Osteoblast (primary cell): ENCODE measurements at places on chromosomes 5 and 9. TPM values are rescaled to one million over a fixed set of nuclear protein-coding genes. Genes with fewer than 3 reads are reported as not detected.
A peak's percentile ranks its signal among the peaks of the same experiment; 100 is the strongest.

The APBB3 gene
- 19.7 and 24.2 TPM in 2 replicates for total RNA-seq

GRCh38 chr5:59174248-59174844 is 591.5 kb downstream of the RAB3C start:
- DNase-seq, result peak; percentile 60

GRCh38 chr9:137973829-137974416 is 96.3 kb downstream of the CACNA1B start:
- peak; percentile 13 for DNase-seq

- no peak for DNase-seq
Measured at GRCh38 chr5:123514615-123515355, 2.8 kb downstream of the CSNK1G3 start.

DNA sequence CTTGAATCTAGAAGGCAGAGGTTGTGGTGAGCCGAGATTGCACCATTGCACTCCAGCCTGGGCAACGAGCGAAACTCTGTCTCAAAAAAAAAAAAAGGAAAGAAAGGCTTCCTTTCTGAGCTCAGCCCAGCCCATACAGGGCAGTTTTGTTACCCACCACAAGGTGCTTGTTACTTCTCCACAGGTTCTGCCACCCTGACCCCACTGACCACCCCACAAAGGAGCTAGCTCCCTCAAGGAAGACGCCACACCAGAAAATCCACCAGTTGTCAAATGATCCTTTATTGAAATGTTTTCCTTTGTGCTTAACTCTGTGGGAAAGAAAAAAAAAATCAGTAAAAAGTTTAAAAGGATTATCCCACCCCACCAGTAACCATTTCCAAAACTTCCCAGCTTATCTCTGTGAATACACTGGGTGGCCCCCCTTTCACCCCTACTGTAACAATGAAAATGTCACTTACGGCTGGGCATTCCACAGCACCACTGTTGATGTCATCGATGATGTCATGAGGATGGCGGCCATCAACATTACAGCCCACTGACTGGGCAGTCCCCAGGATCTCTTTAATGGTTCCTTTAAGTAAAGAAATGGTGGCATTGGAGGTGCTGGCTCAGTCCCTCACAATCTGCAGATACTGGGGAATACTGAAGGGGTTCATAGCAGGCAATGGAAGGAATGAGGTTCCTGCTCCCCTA is 3.6 kb downstream of the RPL12 start:
- DNase-seq, result no peak

DNA sequence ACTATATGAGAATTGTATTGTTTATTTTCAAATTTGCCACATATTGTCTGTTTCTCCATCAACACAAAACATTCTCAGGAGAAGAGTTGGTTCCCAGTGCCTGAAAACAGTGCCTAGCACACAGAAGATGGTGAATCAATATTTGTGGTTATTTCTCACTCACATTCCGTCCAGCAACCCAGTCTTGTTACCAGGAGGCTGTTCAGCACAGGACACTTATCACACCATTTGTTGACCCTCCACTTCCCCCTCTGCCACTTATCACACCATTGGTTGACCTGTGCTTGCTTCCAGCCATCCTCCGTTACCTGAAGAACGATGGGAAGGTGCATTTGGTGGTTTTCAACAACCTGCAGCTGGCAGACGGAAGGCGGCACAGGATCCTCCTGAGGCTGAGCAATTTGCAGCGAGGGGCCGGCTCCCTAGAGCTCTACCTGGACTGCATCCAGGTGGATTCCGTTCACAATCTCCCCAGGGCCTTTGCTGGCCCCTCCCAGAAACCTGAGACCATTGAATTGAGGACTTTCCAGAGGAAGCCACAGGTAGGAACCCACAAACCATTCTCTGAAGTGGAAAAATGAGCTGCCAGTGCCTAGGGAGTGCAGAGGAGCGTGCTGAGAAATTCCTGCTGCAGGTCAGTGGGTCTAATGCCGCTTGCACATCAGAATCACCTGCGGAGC is 20.5 kb downstream of the THBS4 start:
- DNase-seq, result no peak

GRCh38 chr9:133855802-133856521 is 117.8 kb upstream of the SARDH start:
- DNase-seq, result no peak

The BRINP1 gene
- 17.0 and 23.3 TPM in 2 replicates for total RNA-seq

The SOHLH1 gene
- total RNA-seq, result not detected in 2 replicates

The CDH12 gene
- not detected in 2 replicates for total RNA-seq

The SHROOM1 gene
- 4.7 and 6.2 TPM in 2 replicates for total RNA-seq

The ACO1 gene
- total RNA-seq, result 104 and 105 TPM in 2 replicates

GRCh38 chr9:13862654-13863053 is 451.3 kb downstream of the NFIB start:
- no peak for DNase-seq

- no peak for DNase-seq
Measured at GRCh38 chr5:1490376-1490775, 33.4 kb downstream of the LPCAT1 start.

- DNase-seq, result no peak
Measured at GRCh38 chr5:101482931-101483330, 579.8 kb upstream of the ST8SIA4 start.

The CDC25C gene
- 1.8 TPM in 2 replicates for total RNA-seq

DNA sequence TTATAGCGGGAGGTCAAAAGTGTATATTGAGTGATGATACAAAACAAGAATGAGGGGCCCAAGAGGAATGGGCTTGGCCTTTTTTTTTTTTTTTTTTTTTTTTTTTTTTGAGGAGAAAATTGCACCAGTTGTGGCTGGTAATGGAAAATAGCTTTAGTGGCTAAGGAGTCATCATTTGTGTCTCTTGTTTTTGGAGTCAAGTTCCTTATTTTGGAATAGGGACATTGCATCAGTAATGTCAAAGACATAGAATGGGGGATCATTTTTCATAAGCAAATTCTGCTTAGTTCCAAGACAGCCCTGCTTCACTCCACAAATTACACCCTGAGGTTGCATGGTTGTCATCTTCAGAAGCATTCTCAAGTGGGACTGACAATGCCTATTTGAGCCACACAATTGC is 137.4 kb downstream of the STK32A start:
- no peak for DNase-seq

The KLF9 gene
- total RNA-seq, result 46.9 and 51.8 TPM in 2 replicates

DNA sequence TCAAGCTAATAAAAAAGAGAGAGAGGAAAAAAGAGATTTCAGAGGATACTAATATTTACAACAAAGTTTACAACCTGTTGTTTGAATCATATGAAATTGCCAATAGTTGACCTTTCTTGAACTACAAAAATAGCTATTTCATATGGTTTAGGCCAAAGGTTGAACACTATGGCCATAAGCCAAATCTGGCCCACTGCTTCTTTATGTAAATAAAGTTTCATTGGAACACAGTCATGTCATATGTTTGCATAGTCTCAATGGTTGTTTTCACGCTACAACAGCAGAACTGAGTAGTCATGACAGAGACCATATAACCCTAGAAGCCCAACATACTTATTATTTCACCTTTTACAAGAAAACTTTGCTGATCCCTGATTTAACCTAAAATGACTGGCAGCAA is 20.9 kb downstream of the SEMA5A start:
- DNase-seq, result no peak

DNA sequence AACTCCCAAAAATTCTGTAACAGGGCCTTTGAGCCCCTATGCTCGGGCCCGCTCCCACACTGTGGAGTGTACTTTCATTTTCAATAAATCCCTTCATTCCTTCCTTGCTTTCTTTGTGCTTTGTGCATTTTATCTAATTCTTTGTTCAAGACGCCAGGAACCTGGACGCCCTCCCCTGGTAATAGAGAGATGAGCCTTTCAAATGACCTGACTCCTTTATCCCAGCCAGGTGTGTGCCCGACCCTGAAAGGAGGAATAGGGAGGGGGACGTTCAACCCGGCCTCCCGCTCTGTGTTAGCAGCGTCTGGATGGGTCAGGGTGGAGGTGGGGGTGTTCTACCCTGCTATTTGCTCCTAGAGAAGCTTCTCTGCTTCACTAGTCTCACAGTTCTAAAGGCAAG is 53.9 kb downstream of the FXN start:
- no peak for DNase-seq

The INSL4 gene
- not detected in 2 replicates for total RNA-seq

DNA sequence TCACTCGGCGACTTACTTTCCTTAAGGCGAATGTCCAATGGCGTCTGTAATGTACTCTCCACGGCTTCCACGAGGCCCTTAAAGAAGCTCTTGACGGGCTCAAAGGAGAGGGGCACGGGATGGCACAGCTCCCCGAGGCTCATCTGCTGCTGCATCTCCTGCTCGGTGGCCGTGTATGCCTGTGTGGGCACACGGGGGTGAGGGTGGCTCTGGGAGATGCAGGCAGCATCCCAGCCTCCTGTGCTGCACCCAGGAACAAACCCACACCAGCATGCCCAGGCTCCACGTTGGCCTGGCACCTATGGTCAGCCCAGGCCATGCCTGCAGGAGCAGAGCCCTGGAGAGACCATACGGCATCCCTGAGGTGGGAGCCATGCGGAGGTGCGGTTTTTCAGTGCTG is 24.2 kb downstream of the TRIM14 start:
- DNase-seq, result no peak

The DMRT3 gene
- not detected in 2 replicates for total RNA-seq

DNA sequence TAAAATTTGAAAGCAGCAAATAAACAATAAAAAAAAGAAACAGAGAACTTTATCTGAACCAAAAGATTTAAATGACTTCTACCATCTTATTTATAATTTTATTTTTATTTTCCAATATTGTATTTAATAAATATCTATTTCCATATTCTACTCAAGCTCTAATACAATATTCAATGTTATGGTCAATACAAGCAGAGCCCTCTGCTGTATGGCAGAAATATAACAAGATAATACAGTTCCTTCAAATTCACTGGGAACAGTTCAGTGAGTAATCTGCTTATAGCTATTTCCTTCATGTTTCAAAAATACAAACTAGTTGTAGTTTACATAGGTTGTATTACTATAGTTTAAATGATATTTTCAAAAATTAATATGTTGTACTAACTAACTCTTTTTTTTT is 332.7 kb downstream of the PRDM9 start:
- DNase-seq, result no peak

The FSTL4 gene
- total RNA-seq, result not detected in 2 replicates

- DNase-seq, result no peak
Measured at GRCh38 chr9:35407846-35408245, 82.1 kb upstream of the RUSC2 start.
